H1 (cell line): ENCODE measurements at places on chromosomes 6 and 20.

DNA sequence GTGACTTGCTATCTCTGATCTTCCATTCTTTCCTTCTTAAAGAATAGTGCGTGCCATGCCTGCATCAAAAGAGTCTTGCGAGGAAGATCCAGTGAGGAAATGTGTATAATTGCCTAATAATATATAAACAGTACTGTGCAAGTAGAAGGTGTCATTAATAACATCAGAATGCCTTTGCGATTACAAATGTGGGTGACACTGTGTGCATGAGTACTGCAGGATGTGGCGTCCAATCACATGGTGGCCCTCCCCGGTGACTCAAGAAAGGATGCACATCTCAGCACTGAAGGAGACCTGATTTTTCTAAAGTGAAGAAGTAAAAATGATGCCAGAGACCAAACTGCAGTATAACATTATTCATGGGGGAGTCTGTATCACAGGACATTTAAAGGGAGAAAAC is 107.5 kb upstream of the EDN1 start:
- no peaks in the 10 kb centered on the region for H3K4me1 ChIP-seq
- no peak overlapping the region for H3K27ac ChIP-seq
- H3K4me3 ChIP-seq: no peak overlapping the region
- no peak for DNase-seq
- no peaks in the 10 kb centered on the region for H3K36me3 ChIP-seq

- no peaks in the 10 kb centered on the region for H3K36me3 ChIP-seq
- H3K27me3 ChIP-seq: no peaks in the 10 kb centered on the region
- H3K27ac ChIP-seq: no peak overlapping the region
These were observed 116.2 kb upstream of the SNX9 start for GRCh38 chr6:157706883-157707282.

DNA sequence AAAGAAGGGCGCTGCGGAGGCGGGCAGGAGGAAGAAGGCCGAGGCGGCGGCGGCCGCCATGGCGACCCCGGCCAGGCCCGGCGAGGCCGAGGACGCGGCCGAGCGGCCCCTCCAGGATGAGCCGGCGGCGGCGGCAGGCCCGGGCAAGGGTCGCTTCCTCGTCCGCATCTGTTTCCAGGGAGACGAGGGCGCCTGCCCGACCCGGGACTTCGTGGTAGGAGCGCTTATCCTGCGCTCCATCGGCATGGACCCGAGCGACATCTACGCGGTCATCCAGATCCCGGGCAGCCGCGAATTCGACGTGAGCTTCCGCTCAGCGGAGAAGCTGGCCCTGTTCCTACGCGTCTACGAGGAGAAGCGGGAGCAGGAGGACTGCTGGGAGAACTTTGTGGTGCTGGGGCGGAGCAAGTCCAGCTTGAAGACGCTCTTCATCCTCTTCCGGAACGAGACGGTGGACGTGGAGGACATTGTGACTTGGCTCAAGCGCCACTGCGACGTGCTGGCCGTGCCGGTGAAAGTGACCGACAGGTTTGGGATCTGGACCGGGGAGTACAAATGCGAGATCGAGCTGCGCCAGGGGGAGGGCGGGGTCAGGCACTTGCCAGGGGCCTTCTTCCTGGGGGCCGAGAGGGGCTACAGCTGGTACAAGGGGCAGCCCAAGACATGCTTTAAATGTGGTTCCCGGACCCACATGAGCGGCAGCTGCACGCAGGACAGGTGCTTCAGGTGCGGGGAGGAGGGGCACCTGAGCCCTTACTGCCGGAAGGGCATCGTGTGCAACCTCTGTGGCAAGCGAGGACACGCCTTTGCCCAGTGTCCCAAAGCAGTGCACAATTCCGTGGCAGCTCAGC is 780 bp downstream of the ZCCHC3 start:
- H3K36me3 ChIP-seq: no peaks in the 10 kb centered on the region
- H3K27ac ChIP-seq: peak overlapping the region; percentile 90
- peak; percentile 65 for DNase-seq
- peak overlapping the region; percentile 99 for H3K4me3 ChIP-seq
- no peaks in the 10 kb centered on the region for H3K27me3 ChIP-seq

GRCh38 chr6:45512717-45513116 is 135.0 kb upstream of the SUPT3H start:
- peaks cover 10% of the 10 kb centered on the region; the same call in 1 of the 2 replicates for H3K4me1 ChIP-seq
- H3K36me3 ChIP-seq: no peaks in the 10 kb centered on the region
- H3K4me3 ChIP-seq: no peak overlapping the region
- no peak overlapping the region for H3K27ac ChIP-seq
- H3K27me3 ChIP-seq: no peaks in the 10 kb centered on the region

GRCh38 chr6:83071023-83071422 is 3.6 kb downstream of the DOP1A start:
- H3K4me3 ChIP-seq: no peak overlapping the region
- H3K36me3 ChIP-seq: no peaks in the 10 kb centered on the region

GRCh38 chr6:98797217-98797994 is 37.0 kb upstream of the POU3F2 start:
- no peak for DNase-seq
- H3K4me1 ChIP-seq: no peaks in the 10 kb centered on the region
- H3K4me3 ChIP-seq: no peak overlapping the region

DNA sequence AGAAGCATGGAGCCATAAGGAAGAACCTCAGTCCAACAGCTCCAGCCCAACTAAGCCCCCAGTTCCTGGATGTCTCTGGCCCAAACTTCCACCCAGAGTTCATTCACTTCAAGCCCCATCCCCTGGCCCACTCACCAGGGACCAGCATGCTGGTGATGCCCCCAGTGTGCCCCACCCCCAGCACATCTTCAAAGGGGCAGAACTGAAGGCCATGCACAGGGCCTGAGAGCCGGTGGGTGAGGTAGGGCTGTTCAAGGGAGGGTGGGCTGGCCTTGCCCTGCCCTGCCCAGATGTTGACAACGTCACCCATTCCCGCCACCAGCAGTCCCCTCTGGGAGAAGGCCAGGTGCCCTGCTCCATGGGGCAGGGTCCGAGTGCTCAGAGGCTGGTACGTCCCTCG is 3.6 kb downstream of the B3GALT4 start:
- peaks cover 12% of the 10 kb centered on the region for H3K36me3 ChIP-seq

- no peaks in the 10 kb centered on the region for H3K4me1 ChIP-seq
- H3K4me3 ChIP-seq: no peak overlapping the region
- DNase-seq: no peak
- no peaks in the 10 kb centered on the region for H3K27me3 ChIP-seq
- H3K27ac ChIP-seq: no peak overlapping the region
These were observed 74.8 kb upstream of the SLC24A3 start for GRCh38 chr20:19137641-19138040.

DNA sequence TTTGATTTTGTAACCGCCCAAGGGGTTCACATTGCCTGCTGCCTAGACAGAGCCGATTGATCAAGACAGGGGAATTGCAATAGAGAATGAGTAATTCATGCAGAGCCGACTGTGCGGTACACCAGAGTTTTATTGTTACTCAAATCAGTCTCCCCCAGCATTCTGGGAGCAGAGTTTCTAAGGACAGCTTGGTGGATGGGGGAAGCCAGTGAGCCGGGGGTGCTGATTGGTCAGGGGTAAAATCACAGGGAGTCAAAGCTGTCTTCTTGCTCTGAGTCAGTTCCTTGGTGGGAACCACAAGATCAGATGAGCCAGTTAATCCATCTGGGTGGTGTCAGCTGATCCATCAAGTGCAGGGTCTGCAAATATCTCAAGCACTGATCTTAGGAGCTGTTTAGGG is 60.0 kb upstream of the EZR start:
- H3K27ac ChIP-seq: no peak overlapping the region
- no peak overlapping the region for H3K4me3 ChIP-seq
- no peak for DNase-seq
- H3K36me3 ChIP-seq: no peaks in the 10 kb centered on the region
- H3K4me1 ChIP-seq: peaks cover 4% of the 10 kb centered on the region; the same call in 1 of the 2 replicates
- no peaks in the 10 kb centered on the region for H3K27me3 ChIP-seq

DNA sequence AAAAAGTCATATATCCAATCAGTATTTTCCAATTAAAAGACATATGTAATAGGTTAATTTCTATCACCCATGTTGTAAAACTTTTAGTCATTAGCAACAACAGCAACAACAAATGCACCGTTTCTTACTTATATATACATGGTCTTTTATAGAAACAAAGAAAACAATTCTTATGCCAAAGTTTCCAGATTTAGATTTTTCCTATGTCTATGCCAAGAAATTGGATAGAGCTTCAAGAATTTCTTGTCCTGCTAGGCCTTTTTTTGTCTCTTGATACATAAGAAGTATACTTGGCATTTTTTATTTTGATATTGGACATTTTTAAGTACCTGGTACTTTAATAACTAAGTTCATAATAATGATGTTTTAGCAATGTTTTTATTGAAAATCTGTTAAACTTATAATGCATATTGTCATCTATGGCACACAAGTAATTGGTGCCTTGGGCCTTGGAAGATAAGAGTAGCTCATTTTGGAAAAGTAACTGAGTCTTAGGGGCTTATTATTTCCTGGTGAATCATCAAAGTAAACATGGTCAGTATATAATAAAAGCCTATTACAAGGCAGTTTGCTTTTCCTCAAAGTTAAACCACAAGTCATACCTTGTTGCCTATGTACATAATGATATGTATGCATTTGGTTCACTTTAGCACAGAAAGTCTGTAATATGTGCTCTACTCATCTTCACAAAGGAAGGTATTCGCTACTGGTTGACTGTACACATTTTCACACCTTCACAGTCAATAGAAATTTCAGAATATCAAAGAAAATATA is 10.1 kb upstream of the FRK start:
- H3K27ac ChIP-seq: no peak overlapping the region
- no peaks in the 10 kb centered on the region for H3K27me3 ChIP-seq
- no peaks in the 10 kb centered on the region for H3K36me3 ChIP-seq
- DNase-seq: no peak
- H3K4me3 ChIP-seq: no peak overlapping the region
